Left renal pelvis (tissue), 4 donors: ENCODE measurements at places on chromosomes 12 and 14.

GRCh38 chr14:22737052-22737451 lies 29.4 kb upstream of the OXA1L start:
- DNase-seq: no peak

DNA sequence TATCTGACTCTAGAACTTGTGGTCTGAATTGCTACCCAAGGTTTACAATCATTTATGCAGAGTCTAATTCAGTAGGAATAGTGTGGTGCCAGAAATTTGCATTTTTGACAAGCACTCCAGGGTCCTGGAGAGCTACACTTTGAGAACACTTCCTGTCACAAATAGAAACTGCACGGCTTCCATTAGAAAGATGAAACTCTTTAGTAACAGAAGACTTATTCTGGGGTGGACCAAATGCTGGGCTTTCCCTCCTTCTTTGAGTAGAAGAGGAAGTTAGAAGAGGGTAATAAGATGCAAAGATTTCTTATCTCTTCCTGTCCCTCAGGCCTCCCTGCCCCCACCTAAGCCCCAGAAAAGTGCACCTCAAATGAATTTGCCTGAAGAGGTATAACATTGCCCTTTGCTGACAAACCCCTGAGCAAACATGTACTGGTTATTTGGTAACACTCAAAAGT lies 28.4 kb downstream of the DGLUCY start:
- no peak for DNase-seq

DNA sequence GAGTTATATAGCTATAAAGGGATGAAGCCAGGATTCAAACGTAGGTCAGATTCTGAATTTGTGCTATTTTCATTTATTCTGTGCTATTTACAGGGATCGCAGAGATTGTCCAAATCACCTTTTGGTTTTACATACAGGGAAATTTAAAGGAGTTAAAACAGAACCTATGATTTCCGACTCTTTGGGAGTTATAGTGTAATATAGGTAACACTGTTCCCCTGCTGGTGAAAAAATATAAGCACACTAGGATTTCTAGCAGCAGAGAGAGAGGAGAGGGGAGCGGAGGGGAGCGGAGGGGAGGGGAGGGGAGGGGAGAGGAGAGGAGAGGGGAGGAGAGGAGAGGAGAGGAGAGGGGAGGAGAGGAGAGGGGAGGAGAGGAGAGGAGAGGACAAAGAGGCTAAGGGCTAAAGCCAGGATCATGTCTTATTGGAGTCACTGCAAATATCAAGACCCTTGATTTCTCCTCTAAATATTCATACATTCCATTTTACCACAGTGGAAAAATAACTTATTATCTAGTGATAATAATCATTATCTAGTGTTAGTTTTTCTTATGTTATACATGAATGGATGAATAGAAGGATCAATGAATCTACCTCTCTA lies 46.2 kb upstream of the KCNH5 start:
- no peak for DNase-seq

DNA sequence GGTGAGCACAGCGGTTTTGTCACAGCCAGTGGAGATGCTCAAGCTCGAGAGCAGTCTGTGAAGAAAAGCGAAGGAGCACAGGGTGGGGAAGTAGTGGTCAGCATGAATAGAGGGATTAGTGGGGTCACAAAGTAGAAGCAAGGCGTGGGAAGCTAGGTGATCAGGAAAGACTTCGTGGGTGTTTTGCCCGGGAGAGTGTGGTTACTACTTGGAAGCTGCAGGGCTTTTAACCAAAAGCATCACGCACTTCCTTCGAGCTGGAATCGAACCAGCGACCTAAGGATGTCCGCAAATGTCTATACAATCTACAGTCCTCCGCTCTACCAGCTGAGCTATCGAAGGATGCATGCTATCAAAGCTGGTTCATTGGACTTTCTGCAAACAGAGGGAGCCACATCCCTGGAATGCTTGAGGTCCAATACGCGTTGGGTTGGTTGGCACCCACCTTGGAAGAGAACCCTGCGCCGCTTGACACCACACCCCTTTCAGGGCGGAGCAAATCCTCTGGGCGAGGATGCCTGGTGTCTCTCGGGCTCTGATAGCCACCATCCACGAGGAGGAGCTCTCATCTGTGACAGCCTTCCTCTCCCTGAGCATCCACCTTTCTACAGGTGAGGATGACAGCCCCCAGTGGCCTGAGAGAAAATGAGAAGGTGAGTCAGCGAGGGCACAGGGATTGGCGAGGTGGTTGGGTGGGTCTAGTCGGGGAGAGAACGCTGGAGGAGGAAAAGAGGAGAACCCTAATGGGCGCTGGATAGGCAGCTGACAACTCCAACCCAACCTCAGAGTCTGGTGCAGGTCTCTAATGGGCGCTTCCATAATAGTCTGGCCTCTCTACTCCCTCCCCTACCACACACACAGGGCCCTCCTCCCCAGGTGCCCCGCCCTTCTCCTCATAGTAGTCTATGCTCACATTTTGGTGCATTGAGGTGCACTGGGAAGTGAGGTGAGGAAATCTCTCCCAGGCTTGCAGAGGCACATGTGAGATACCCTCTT lies 16.0 kb upstream of the OR6S1 start:
- DNase-seq: no peak

DNA sequence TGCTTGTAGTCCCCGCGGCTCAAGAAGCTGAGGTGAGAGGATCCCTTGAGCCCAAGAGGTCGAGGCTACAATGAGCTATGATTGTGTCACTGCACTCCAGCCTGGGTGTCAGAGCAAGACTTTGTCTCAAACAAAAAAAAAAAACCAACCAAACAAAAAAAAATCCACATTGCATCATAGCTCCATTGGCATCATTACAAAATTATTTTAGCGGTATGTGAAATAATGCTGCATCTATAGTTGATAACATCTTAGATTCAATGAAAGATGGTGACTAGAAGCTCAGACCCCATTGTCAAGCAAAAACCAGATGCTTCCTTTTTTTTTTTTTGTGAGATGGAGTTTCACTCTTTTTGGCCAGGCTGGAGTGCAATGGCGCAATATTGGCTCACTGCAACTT lies 14.8 kb upstream of the PTHLH start:
- no peak for DNase-seq
